ENCODE measurements at places on chromosomes 3 and 15.

- DNase-seq: no peak
Observed at GRCh38 chr15:40451527-40452158, 10.9 kb downstream of the BAHD1 start.

DNA sequence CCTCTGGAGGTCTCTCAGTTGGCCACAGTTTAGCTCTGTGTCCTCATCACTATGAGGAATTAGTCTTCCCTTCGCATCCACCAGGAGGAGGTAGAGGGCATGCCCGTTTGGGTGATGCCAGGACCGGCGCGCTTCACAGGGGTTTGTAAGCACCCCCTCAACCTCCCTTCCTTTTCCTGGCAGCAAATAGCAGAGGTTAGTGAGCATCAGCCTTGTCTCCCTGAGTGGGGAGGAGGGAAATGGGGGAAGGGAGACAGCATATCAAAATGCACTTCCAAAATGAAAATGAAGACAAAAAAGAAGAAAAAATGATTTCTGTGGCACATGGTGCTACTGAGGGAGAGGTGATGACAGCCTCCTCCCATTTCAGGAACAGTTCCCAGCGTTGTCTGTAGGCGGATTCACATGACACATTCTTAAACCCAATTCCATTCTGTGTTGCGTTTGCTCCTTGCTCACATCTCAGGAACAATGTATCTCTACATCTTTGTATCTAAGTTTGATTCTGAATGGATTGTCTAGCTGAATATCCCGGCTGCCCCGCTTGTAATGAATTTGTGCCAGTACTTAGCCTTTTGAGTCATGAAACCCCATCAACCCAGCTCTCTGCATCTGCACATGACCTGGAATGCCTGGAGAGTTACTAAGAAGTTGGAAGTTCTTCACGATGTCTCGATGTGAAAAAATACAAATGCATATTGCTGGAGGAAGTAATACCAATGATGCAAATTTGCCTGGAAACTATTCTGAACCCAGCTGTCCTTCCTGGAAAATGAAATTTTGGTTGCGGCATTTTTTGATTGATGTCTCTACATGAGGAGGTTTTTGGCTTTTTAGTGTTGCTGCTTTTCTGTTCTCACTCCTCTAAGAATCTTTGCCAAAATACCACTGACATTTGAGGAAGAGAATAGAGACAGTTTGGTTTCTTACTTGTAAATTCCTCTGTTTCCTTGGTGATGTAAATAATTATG, 45.2 kb downstream of the TYRO3 start:
- DNase-seq: peak; percentile 67

DNA sequence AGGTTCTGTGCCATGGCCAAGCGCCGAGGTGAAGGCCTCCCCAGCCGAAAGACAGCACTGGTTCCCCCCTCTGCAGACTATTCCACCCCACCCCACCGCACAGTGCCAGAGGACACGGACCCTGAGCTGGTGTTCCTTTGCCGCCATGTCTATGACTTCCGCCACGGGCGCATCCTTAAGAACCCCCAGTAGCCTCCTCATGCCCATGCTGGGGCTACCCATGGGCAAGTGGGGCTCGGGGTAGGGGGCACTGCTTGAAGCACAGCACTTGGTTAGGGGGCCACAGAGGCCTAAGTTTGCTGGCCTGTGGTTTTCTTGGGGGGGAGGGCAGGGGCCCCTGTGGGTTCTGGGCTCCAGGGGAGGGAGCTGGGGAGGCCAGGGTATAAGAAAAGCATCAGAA, 4.8 kb upstream of the CHST14 start:
- no peak for DNase-seq

DNA sequence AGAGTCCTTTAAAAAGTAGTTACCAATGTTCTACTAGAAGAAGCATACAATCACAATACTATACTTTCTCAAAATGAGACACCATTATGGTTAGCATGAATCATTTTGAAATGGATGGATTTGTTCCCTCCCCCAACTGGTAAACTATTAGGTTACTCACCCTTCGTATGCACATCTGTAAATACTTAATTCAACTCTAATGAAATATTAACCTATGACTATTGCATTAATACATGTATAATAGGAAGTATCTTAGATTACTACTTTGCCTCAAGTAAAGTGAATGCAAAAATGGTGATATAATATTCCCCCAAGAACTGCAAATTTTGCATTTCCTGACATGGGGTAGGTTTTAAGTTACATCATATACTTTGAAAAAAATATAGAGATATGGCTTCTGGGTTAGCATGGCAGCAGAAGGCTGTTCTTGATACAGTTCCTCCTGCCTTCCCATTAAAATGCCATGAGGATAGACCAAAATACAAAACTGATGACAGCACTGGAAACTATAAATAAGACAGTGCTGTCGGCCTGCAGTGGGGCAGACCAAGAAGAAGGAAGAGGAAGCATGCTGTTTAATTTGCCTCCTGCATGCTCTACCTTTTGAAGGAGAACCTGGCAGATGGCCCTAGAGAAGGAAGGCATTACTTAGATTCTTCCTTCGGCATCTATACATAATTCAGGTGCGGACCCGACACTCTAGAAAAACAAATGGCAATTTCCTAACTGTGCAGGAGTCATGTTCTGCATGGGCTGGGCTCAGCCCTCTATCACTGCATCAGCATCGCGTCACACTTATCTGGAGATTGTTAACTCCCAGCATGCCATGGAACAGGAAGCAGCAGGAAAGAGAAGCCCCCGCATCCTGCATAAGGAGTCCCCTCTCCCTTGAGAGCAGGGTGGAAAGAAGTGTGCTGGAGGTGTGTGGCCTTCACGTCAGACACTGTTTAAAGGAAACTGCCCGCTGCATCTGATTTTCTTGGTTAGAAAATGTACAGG, 41.8 kb upstream of the NEO1 start:
- DNase-seq: no peak

GRCh38 chr3:116815831-116816588, 106.4 kb downstream of the TUSC7 start:
- no peak for DNase-seq

DNA sequence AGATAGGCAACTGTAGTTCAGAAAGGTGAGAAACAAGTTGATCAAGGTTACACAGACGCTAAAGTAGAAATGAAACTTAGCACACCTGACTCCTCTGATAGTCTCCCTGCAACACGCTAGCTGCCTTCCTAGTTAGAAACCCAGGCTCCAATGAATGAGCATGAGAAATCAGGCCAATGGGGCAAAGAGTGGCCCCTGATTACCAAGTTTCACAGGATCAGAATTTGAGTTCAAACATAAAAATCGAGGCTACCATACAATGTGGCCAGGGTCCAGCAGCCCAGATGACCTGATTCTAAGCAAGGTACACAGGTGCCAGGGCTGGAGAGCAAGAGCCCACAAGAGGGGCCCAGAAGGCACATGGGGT, 7.7 kb downstream of the PLD1 start:
- DNase-seq: peak; percentile 73

DNA sequence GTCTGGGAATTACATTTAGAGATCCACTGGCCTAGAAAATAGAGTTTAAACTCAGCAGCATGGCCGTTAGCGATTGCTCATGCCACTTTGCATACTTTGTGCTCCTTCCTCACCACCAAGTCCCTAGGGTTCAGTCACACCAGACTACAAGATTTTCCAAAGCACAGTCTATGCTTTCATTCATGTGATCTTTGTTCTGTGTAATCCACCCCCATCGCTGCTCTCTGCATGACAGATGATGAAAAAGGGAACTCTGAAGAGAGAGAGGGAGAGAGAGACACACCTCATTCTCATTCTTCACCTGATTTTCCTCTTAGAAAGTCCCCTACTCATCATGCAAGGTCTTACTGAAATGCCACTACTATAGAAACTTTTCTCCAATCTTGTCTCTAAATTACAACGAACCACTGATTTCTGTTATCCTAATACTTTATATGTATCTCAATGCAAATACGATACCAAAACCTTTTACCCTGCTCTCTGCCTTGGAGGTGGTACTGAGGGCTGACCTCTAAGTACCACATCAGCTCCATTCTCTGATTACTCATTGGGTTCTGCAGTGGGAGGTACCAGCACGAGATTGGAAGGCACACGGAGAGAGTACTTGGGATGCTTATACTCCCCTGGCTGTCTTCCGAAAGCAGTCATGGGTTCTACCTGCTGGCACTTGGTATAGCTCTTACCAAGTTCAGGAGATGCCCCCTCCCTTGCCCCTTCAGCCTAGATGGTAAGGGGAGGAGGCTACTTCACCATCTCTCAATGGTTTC, 1.1 kb upstream of the PARP15 start:
- DNase-seq: peak; percentile 92

- DNase-seq: no peak
Observed at GRCh38 chr3:140236836-140237501, 302.0 kb downstream of the CLSTN2 start.

GRCh38 chr3:73674280-73674679, 49.5 kb upstream of the PDZRN3 start:
- no peak for DNase-seq

DNA sequence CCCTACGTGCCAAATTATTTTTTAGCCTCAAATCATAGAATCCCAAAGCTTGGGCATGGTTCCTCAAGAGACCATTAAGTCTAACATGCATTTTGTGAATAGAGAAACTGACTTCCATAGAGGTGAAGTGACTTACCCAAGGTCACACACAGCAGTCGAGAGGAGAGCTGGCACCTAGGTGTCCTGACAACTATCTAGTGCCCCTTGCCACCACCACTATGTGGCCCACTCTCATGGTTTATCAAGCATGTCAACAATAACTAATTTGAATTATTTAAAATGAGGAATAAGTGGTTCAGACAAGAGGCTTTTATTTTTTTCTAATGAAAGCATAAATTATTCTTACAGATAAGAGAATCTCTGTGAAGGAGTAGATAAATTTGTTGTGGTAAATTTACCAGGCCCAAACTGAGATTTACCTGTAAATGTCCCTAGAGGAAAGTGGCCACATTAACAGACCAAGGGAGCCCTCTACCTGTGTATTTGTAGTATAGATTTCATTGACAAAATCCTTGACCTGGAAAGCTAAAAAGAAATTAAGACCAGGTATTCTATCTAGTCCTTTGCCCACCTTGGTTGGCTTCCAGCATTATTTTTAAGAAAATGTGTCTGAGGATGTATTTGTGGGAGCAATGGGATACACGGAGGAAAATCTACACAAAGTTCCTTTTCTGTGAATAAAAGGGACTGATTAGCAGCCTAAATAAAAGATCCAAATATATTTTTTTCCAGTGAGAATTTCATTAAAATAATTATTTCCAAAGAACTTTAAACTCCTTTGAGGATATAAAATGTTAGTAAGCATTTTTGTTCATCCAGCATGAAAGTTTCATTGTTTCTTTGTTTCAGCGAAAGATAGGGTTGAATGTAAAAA, 49.1 kb downstream of the IQCH start:
- peak; percentile 69 for DNase-seq

- no peak for DNase-seq
Observed at GRCh38 chr3:88810455-88810854, 297.0 kb upstream of the EPHA3 start.

DNA sequence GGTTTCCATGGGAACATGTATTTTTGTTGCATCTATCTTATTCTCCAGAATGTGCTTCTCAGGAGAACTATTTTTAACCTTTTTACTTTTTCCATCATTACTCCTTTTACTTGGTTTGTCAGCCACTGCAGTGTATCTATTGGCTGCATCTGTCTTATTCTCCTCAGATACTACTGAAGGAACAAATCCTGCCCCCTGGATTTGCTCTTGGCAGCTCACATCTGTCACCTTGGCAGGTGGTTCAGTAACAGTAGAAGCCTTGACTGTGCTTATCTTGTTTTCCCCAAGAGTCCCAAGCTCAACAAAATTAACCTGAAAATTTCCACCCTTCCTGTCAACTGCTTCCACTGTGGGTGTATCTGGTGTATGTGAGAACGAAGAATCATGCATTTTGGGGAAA, 106.0 kb downstream of the MAP4 start:
- no peak for DNase-seq

DNA sequence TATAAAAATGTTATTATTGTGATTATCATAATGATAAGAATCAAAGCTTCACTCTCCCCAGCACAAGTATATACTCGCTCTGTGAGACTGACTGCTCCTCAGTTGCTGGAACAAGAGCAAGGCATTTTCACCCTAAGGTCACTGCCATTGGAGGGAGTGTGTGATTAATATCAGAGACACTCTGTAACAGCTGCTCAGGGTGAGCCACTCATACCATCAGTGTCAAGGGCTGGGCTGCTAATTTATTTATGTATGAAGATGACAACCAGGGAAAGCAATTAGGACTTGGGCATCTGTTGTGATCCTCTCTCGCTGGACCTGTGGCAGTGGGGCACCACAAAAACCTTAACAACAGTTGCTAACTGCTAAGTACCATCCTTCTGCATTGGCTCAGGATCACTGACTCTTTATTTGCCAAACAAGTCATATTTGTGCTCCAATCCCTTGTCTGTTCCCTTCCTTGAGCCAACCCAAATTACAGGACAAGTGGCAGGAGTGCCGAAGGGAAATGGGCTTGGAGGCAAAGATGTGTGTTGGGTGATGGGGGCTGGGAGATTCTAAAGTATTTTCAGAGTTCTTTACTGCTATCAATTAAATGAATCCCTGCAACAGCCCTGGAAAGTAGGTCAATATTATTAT, 297.5 kb upstream of the STT3B start:
- no peak for DNase-seq

Data from GM12865 (cell line).